ENCODE measurements at places on chromosomes 7 and 10.
A peak's percentile ranks its signal among the peaks of the same experiment; 100 is the strongest.

DNA sequence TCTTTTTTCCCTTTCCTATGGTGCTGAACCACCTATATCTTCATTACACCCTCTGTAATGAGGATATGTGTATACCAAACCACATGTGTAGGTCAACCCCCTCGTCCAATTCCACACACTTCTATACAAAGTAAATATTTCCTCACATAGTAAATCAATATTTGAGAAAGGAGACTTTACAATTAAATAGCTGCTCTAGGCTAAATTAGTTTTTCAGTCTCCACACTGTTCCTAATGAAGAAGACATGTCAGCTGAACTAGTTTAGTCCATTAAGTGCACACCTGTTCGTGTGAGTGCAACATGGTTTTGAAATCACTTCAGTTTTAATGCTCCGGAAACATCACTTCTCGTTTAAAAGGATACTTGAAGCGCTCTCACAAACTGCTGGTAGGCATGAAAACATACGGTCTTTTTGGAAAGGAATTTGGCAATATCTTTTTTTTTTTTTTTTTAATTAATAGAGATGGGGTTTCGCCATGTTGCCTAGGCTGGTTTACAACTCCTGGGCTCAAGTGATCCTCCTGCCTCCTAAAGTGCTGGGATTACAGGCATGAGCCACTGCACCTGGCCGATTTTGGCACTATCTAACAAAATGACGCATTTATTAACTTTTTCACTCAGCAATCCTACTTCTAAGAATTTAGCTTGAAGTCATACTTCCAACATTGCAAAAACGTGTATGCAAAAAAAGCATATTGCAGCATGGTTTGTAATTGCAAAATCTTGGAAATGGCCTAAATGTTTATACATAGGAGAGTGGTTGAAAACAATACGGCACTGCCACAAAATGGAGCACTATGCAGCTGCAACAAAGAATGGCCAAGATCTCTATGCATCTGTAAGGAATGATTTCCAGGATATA is 2.1 kb upstream of the XRCC2 start:
- DNase-seq = peak; percentile 81

GRCh38 chr10:116657863-116658551 is 37.3 kb downstream of the PNLIPRP2 start:
- DNase-seq = peak; percentile 43

DNA sequence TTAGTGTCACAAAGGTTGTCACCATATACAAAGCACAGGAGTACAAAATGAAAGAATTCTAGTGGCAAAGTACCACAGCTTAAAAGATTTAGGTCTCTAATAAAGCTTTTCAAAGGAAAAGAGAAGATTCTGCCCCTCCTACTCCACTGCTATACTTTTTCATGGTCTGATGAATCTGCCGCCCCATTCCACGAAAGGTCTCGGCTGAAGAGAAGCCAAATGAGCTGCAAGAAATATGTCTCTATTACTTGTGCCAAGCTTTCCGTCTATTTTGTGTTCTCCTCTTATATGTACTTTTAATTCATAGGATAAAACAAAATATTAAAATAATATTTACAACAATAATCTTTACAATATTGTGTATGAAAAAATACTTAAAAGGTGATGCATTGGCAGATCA is 222.6 kb downstream of the ANK3 start:
- no peak for DNase-seq

DNA sequence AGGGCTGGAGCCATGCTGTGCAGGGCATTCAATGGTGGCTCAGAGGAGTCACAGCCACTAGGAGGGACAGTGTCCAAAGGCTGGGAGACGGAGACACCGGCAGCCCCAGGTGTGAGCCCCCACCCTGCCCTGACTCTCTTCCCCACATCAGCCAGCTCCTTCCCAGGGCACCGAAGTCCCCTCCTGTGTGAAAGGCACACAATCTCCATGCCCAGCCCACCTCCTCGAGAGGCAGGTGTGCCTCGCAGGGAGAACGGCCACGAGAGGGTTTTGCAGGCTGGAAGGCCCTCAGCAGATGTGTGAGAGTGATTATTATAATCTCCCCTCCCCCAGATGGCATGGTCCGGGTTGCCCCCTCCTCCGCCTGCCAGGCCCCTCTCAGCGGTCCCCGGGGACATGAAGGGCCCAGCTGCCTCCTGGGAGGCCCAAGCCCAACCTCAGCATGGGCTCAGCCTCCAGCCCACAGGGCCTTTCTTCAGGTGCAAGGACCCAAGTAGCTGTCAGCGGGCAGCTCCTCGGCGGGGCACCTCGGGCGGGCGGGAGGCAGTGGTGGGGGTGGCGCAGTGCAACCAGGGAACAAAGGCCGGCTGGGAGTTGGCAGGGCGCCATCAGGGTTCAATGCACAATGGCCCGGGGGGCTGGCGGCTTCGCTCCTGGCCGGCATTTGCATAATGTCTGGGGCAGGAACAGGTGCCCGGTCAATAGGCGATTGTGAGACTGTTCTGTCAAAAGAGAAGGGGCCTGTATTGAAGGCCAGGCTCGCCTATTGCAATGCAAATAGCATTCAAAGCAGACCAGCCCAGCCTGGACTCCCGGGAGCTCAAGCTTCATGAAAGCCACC is 155.3 kb upstream of the ZMIZ1 start:
- no peak for DNase-seq

- DNase-seq = no peak
Measured at GRCh38 chr10:35006836-35007235, 83.3 kb downstream of the CUL2 start.

GRCh38 chr7:80844916-80845315 is 73.9 kb downstream of the SEMA3C start:
- no peak for DNase-seq

DNA sequence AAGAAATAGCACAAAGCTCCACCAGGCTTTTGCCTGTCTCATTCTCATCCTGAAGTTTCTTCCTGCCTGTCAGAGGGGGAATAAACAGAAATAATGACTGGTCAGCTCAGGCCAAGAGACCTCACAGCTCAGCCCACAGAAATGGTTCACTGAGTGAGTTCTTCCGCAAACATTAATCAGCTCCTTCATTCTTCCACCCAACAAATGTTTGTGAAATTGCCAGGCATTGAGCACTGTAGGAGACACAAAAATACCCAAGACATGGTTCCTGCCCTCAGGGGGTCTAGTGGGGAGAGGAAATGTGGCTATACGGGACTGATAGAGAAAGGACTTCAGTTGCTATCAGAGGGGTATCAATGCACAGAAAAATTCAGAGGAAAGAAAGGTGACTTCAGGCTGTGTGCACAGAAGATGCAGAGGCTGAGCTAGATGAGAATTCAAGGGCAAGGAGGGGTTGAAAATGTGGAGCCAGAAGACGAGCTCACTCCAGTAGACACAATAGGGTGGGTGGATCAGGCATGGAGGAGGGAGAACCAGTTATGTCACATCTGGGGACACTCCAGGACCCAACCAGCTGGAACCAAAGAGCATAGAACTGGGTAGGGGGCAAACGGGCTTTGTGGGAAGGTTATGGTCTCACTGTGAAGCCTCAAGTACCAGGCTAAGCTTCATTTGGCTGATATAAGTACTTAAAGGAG is 20.9 kb downstream of the MYOF start:
- no peak for DNase-seq

- DNase-seq = no peak
Measured at GRCh38 chr7:151306860-151307259, 34.8 kb upstream of the NUB1 start.

- DNase-seq = no peak
Measured at GRCh38 chr7:107446988-107447387, 22.9 kb upstream of the GPR22 start.

DNA sequence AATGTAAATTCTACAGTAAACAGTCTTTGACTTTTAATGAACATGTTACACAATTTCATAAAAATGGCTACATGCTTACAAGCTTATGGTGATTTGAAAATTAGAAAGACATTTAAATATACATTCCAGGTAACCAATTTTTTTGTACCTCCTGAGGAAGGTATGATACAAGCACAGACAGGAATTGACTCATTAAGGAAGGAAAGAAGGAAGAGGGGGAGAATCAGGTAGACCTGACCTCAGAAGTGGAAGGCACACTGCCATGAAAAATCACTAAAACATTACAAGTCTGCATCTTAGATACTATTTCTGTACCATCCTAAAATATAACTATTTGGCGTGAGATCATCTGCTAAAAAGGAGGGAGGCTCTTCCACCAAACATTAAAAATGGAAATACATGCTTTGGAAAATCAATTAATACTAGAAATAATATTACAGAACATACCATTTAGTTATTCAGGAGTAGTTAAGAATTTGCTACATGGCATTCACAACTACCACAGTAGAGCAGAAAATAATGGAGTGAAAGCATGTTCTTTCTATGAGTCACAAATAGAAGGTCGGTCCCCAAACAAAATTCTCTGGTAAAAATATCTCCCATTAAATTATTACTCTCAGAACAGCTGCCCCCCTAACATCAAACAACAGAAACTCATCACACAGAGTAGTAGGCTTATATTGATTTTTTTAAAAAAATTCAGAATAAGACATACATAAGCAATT is 15.2 kb downstream of the RAB11FIP2 start:
- no peak for DNase-seq

DNA sequence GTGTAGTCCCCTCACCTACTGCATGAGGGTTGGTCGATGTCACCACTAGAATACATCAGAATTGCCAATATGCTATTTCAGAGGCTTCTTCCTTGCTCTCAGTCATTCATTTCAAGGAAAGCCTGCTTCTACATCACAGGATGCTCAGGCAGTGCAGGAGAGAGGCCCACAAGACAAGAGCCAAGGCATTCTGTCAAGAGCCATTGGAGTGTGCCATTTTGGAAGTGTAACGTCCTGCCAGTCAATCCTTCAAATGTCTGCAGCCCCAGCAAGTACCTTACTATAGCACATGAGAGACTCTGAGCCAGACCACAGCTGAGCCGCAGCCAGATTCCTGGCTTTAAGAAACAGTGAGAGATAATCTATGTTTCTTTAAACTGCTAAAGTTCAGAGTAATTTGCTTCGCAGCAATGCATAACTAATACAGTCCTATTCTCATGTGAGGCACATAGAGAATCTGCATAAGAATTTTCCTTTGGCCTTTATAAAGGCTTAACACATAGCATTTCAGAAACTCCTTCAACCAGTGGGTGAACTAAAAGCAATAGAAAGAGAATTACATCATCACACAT is 166.5 kb upstream of the GNAI1 start:
- DNase-seq = no peak

GRCh38 chr10:35909121-35909720 is 267.1 kb upstream of the FZD8 start:
- DNase-seq = peak; percentile 89

DNA sequence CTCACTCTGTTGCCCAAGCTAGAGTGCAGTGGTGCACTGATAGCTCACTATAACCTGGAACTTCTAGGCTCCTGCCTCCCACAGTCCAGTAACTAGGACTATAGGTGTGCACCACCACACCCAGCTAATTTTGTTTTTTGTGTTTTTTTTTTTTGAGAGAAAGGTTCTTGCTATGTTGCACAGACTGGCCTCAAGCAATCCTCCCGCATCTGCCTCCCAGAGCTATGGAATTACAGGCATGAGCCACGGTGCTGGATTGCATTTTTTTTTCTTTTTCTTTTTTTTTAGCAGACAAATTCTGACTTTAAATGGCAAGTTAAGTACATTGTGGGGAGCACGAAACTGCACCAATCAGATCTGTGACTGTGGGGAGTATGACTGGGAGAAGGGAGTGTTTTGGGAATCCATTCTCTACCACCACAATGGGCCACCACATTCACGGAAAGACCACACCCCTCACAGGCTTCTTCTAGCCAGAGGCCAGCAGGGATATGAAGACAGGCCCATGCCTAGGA is 58.1 kb upstream of the MSMB start:
- DNase-seq = peak; percentile 72

DNA sequence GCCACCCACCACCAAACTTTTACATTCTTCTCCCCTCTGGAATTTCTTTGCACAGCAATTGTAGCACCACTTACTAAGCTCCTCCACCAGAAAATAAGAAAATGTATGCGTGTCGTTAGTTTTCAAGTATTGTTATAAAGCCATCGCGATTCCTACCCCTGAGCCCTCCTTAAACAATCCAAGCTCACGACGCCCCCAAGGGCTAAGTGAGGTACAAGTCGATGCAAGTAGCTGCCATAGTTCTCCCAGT is 1.3 kb downstream of the FRAT2 start:
- DNase-seq = no peak

DNA sequence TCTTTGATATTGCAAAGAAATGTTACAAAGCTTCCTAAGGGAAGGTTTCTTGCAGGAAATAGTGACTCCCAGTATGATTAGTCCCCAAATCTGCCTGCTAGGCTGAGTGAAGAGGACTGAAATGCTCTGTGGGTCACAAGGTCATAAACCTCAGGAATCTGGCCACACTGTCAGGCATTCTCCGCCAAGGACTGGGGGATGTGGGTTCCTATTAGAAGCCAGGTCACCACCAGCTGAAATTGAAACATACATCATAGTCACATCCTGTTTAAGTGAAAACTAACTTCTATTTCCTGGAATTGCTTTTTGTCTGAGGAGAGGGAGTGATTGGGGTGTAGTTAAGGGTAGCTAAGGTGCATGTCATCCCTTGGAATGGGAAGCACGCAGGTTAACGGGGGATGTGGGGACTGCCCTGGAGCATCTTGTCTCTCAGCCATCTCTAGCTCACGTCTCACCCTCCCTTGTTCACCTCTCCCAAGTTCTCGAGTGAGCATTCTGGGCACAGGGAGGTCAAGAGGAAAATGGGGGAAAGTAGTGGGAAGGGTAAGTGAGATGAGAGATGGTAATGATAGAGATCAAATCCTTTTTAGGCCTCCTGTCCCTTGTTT is 12.0 kb upstream of the GSAP start:
- DNase-seq = peak; percentile 48

GRCh38 chr10:38054361-38054797 is 39.8 kb upstream of the ZNF37A start:
- DNase-seq = peak; percentile 95

GRCh38 chr7:66167773-66168387 is 37.3 kb upstream of the TPST1 start:
- DNase-seq = peak; percentile 93

GRCh38 chr7:122306320-122307227 is 2.0 kb upstream of the FEZF1 start:
- no peak for DNase-seq

GRCh38 chr10:21238717-21239116 is 286.8 kb downstream of the SKIDA1 start:
- DNase-seq = peak; percentile 34

DNA sequence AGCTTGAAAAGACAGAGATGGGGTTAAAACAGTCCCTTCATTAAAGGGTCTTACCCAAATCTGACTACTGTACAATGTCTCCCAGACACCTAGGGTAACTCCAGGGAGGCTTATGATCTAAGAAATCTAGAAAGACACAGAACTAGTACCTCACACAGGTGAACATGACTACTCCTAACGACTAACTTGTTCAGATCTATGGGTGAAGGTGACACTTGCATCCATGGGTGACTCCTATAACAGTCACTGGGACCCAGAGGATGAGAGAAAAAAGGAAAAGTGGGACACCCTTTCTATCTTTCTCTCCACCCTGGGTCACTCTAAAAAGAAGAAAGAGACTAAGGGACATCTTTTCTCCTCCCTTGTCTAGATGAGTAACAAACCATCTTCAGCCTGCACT is 19.2 kb downstream of the AKR1C8 start:
- DNase-seq = no peak

GRCh38 chr10:102795453-102796406 is 41.5 kb downstream of the CYP17A1 start:
- DNase-seq = no peak

GRCh38 chr7:4797858-4798705 is 22.7 kb downstream of the AP5Z1 start:
- DNase-seq = peak; percentile 66

All from trophoblast cell (in vitro differentiated cells and primary cell).